ENCODE measurements at places on chromosomes 6 and 20.
A peak's percentile ranks its signal among the peaks of the same experiment; 100 is the strongest.

DNA sequence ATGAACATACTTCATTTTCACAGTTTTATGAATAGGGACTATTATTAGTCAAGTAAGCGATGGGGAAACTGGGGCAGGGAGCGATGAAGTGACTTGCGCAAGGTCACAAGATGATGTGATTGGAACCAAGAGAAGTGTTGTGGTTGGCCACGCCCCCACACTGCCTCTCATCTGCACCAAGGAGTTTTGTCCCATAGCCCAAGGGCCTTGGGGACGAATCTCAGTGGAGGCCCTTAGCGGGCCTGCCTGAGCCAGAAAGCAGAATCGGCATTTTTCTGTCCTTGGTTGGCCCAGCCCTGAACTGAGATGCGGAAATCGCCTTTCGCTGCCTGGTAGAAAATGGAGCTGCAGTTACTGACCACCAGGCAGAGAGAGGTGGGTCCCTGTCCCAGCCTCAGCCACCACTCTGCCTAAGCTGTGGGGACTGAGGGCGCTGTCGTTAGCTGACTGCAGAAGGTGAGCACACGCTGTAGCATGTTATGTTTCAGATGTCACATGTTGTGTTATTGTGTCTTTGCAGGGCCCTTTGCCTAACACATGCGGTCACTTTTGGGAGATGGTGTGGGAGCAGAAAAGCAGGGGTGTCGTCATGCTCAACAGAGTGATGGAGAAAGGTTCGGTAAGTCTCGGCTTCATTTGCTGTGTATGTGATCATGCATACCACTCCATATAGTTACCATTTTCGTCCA is 57.8 kb downstream of the PTPN1 start:
- DNase-seq = no peak

DNA sequence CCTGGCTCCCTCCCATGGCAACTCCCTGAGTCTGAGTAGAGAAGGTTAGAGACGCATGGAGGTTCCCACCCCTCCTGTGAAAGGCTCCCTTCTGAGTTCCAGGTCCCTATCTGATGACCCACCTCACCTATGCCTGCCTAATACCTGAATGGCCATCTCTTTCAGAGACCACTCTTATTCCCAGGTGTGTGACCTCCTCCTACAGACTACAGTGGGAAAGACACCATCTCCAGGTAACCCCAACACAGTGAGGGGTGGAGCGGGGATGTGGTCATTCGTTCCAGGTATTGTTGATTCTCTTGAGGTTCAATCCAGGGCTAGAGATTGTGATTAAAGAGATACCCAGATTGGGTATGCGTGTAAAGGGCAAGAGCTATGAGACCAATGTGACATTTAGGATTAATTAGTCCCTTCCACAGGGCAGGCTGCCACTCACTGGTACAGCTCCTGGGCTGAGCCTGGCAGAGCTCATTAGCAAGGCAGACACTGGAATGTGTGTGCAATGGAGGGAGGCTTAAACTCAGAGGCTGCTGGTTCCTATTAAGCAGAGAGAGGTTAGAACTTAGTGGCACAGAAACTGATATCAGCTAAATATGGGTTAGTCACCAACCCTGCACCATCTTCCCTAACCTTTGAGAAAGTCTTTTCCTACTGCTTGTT is 46.5 kb upstream of the IER3 start:
- DNase-seq = no peak

DNA sequence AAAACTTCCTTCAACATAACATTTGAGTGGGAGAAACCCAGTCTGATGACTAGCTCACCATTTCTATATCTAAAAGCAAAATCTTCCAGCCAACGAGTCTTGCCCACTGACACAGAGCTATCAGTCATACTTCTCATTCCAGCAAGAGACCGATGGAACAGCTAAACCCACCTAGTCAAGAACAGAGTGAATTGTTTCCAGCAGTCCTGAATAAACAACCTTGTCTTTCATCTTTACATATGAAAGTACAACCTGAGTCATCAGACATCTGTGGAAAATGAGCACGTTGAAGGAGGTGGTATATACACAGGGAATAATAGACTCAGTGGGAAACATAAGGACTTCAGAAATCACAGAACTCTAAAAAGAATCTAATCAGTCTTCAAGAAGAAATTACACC is 23.8 kb downstream of the NRSN1 start:
- no peak for DNase-seq

DNA sequence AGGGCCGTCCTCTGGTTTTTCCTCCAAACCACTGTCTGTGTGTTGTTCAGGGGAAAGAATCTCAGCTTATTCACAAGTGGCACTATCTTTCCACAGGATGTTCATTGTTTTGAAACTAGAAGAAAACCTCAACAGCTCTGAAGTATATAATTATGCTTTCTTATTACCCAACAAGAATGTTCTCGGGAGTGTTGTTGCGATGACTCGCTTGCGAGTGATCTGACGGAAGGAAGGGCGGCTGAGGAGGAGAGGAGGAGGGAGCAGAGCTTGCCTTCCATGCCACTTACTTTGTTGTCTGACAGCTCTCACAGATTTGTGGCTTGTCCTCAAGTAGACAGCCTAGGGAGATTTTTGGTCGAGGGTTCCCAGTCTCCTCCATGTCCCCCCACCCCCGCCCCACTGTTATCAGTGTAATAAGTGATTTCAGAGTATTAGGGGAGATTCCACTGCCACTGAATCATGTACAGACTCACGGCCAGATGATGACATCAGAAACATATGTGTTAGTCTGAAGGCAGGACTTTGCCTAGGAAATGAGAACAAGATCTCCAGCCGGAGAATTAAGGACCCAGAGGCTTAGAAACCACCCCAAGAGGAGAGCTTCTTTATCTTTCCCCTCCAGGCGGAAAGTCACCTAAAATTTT is 80.7 kb upstream of the CCN6 start:
- DNase-seq = peak; percentile 93

DNA sequence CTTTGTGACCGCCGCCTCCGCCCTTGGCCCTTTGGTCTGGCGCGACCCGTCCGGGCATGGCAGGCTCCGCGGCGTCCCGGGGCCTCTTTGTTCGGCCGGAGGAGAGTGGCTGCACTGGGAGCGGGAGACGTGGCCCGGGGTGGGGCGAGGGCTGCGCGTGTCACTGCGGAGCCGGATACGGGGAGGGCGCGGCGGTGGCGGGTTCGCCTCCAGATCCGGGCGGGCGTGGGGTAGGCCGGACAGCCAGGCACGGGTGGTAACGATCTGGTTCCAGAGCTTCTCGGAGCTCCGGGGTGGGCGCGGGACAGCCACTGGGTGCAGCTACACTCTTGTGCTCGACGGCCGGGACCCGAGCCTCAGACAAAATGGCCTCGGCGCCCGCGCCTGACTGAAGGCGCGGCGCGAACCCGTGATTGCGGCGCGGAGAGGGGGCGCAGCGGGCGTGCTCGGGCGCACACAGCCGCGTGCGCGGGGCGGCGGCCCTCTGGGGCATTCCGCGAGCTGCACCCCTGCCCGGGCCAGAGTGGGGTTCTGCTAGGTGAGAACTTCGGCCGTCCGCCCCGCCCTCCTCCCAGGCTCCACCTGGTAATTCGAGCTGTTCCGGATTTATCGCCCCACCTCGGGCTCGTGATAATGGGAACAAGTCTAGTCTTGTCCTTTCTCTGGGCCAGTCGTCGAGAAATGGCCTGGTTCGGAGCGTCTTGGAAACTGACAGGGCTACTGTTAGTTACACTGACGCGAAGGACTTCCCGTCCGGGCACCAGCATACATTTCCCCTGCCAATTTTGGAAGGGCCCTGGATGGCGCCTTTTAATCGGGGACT is 1.0 kb downstream of the LOC128125822 start:
- DNase-seq = peak; percentile 73

- no peak for DNase-seq
Measured at GRCh38 chr20:46797206-46797605, 87.8 kb downstream of the SLC2A10 start.

DNA sequence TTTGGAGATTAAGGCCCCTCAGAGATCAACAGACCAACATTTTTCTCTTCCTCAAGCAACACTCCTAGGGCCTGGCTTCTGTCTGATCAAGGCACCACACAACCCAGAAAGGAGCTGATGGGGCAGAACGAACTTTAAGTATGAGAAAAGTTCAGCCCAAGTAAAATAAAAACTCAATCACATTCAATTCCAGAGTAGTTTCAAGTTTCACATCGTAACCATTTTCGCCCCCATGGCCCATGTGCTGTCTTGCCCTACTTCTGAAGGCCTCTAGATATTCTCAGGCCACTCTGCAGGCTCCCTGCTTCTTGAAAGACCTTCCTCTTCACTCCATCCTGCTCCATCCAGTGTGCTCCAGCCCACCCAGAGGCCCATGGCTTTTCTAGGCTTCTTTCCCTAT is 4.2 kb downstream of the IL17A start:
- DNase-seq = no peak

DNA sequence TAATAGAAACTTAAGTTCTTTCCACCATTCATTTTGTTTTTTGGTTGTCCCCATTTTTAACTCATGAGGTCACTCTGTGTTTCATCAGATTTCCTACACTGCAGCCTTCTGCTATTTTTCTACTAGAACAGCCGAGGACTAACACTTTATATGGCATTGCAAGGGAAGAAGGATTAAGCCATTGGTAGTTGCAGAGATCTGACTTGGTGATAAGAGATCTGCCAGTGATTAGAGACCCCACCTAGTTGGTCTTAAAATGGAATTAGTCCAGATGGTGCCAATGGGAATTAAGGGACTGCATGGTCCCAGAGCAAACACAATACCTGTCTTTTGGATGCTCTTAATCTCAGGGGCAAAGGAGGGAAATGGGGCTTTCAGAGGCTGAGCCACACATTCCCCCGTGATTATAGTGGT is 125.5 kb upstream of the TMEM170B start:
- DNase-seq = peak; percentile 40

- DNase-seq = peak; percentile 70
Measured at GRCh38 chr20:10427060-10427692, 6.8 kb downstream of the MKKS start.

DNA sequence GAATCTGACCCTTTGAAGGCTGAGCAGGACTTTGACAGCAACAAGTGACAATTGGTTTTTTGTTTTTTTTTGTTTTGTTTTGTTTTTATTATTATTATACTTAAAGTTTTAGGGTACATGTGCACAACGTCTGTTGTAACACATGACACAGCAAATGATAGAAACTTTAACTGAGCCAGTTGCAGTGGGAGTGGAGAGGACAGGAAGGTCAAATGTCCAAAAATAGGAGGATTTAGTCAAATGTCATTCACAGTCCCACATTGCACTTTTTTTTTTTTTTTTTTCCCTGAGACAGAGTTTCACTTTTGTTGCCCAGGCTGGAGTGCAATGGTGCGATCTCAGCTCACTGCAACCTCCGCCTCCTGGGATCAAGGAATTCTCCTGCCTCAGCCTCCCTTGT is 223.0 kb downstream of the HIVEP2 start:
- no peak for DNase-seq

GRCh38 chr6:112214739-112215269 is 39.6 kb downstream of the LAMA4 start:
- no peak for DNase-seq

DNA sequence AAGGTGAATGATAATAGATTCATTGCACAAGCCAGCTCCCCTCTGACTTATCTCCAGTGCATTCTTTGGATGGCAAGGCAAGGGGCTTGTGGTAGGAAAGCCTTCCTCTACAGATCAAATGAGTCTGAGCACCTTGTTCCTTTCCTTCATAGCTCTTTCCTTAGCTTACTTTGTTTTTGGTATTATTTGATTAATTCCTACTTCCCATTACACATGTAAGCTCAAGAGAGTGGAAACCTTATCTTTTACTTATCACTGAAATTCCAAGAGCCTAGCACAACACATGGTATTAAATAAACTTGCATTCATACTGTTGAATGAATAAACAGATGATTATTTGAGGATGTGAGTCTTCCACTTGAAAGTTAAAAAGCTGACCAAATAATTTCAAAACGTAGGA is 41.7 kb downstream of the FRK start:
- DNase-seq = no peak

DNA sequence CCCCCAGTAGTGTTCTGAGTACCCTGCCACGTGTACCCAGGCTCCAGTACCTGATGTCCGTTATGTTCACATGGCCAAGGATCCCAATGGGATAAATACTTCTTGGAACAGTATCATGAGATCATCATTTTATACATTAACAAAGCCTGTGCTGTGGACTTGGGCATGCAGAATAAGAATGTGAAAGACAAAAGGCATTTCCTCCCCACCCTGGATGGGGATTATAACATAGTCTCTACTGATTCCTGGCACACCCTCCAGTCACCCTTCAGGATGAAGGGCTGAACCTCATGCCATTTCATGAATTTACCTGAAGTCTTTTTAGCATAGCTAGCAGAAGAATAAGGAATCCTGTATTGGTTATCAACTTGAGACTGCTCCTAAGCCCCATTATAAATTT is 2.8 kb downstream of the TNFRSF21 start:
- no peak for DNase-seq

Data from fibroblast of gingiva (primary cell).